ENCODE measurements at places on chromosomes 5 and 9.
A peak's percentile ranks its signal among the peaks of the same experiment; 100 is the strongest.

DNA sequence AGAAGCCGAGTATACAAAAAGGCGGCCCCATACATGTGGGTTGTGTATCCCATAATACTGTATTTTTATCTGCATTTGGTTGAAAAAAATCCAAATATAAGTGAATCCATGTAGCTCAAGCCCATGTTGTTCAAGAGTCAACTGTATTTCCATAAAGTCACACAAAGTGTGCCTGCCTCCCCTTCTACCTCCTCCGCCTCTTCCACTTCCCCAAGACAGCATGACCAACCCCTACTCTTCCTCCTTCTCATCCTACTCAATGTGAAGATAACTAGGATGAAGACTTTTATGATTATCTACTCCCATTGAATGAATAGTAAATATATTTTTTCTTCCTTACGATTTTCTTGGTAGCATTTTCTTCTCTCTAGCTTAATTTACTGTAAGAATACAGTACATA lies 92.7 kb downstream of the RFX3 start:
- no peak for DNase-seq

- DNase-seq = peak; percentile 32
Measured at GRCh38 chr5:140481758-140482157, 65.7 kb upstream of the EIF4EBP3 start.

DNA sequence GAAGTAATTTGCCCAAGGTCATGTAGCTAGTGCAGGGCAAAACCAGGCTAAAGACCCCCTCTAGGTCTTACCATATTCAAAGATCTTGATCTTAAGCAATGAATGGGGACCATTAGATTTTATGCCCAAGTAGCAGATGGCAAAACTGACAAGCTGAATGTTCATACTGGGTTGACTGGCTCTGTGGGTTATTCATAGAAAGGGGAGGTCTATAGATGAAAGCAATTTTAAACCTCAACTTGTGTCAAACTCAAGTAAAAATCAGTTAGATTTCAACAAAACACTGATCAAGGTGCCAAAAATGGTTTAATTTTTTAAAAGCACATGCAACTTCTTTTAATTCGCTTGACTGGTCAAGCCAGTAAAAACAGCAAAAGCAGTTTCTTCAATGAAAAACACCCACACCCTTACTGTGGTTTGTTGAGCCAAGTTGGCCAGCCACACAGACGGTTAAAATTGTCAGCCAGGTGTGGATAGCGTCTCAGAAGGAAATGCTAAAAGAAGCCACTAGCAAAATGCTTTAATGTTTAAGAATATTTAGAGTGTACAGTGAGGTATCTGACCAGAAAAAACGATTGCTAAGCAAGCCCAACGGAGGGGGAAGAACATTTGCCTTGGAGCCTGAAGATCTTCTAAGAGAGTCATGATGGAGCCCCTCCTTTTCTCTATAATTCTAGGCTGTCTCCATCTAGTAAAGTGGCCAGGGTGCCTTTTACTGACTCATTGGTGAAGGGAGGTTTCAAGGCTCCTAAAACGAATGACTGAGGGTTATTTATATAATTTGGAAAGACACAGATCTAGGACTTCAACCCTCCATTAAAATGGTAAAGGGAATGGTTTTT lies 539.6 kb upstream of the CLINT1 start:
- no peak for DNase-seq

DNA sequence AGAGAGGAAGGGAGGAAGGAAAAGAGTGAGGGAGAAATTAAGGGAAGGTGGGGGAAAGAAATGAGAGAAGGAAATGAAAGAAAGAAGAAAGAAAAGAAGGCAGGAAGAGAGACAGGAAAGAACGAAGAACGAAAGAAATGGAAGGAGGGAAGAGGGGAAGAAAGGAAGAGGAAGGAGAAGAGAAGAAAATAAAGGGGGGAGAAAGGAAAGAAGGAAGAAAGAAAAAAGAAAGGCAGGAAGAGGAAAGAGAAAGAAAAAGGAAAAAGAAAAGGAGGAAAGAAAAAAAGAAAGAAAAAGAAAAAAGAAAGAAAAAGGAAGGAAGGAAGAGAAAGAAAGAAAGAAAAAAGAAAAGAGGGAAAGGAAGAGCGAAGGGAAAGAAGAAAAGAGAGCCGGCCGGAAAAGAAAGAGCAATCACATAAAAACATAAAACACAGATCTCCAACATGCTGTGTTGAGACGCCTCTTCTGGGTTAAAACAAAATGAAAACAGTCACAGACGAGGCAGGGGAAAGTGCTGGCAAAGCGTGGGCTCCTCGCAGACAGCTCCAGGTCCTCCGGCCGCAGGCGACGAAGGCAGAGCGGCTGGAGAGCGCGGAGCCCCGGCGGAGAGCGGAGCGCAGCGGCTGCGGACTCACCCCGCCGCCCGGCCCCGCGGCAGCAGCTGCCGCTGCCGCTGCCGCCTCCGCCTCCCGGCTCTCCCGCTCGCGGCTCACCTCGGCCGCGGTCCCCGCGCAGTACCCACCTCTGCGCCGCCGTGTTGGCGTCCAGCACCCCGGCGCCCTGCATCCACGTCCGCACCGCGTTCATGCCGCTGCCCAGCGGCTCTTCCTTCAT lies 896 bp downstream of the EBF1 start:
- no peak for DNase-seq

DNA sequence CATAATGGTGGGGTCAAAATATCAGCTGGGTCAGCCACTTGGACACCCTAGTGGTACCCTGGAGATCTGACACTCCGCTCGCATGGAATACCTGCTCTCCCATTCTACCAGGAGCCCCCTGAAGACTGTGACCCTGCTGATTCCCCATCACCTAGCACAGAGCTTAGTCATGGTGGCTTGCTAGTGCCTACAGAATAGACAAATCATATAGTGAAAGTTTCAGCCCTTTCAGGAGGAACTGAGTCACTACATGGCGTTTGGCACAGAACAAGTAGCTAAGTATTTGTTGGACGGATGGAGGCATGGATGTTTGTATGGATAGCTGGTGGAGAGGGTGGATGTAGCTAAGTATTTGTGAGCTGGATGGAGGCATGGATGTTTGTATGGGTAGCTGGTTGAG lies 65.3 kb downstream of the LMX1B start:
- no peak for DNase-seq

DNA sequence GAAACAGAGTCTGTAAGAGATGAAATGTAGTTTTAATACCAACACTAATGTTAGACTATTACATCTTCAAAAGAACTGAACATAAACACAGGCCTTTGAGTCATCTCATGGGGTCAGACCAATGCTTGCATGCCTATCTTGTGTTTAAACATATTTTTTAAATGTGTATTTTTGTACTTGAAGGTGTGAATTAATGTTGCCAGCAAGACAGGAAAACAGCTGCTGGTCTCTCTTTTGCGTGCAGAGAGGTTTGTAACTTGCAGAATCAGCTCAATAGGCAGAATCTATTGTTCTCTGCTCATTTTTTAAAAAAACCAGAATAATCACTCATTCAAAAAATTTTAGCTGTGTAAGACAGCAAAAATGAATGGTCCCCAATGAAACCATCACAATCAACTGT lies 180.2 kb downstream of the ALDH1A1 start:
- no peak for DNase-seq

- no peak for DNase-seq
Measured at GRCh38 chr5:170751631-170752030, 31.9 kb upstream of the GABRP start.

GRCh38 chr9:99011161-99011709 lies 67.5 kb downstream of the COL15A1 start:
- no peak for DNase-seq

DNA sequence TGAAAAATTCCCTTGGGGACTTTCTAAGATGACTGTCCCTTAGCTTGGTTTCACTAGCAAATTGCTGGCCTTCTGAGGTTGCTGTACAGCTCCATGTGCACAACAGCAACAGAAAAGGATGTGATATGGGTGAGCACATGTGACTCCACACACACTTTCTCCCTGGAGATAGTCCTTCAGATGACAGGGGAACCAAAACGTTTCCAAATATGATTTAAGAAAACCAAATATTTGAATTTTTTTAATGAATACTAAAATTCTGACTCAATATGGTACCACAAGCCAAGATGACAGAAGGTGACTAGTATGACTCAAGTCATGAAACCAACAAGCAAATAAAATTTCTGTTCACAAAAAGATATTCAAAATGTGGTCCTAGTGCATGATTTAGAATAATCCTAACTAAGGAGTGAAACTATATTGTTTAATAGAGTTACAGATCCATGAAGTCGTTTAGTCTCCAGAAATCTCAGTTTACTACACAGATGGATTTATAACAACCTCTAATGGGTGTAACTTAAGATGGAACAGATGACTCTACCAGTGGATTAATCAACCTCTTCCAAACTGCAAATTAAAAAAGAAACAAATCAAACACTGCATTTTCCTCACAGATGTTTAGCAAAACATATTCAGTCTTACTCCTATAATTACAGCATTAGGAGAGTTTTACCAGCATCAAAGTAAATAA lies 144.8 kb upstream of the PIK3R1 start:
- no peak for DNase-seq

Measured in retinal pigment epithelial cell (primary cell).